ENCODE measurements at places on chromosomes 2 and 18.

DNA sequence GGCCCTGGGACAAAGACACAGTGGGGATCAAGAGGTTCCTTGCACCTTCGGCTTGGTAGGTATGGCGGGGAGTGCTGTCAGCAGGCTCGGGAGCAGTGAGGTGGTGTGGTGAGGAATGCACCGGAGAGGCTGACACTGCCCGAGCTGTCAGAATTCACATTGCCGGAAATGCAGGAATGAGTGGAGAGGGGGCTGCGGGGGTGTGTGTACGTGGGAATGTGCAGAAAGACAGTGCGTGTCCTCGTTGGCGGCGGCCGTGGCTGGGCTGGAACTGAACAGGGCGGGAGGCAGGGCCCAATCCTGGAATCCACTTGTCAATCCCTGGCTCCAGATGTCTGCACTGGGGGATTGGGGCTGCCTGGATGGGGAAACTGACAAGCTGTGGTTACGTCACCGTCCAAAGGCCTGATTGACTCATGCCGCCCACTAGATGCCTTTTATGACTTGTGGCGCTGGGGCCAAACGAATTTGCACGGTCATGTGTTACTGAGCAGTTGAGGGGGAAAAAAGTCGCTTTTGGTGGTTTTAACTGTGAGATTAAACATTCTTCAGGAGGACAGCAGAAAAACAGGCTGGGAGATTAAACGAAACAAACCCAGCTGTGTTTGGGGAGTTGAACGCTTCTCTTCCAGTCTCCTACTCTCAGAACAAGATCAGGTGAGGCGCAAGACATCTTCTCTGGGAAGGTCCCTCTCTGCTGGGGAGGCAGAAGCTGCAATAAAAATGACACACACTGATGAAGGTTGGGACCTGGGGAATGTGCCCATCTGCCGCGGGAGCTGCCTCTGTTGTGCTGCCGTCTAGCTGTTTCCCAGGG is 189.4 kb upstream of the GLI2 start:
- DNase-seq: no peak

DNA sequence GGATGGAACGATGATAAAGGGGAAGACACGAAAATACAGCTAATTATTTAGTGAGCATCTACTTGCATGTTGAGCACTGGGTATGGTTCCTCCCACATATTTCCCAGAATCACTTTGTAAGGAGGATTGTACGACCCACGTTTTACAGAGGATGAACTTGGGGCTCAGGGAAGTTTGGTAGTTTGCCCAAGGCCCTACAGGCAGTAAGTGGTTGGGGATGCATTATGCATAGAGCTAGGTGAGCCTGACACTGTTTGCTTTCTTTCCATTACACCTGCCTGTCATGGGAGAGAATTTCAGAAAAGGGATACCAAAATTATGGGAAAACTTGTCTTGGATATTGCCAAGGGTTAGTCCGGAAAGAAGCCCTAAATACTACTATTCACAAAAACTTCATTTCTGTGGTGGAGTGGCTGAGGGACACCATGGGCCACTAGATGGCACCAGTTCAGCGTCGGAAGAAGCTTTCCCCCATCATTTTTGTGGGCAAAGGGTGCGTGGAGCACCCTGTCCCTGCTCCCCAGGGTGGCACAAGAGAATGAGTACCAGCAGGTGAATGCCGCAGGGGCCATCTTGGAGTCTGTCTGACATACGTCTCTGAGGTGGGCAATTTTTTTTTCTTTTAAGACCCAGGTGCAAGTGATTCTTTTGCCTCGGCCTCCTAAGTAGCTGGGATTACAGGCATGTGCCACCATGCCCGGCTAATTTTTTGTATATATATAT is 23.5 kb upstream of the C18orf32 start:
- peak; percentile 61 for DNase-seq

GRCh38 chr2:120823551-120823950 is 87.9 kb downstream of the GLI2 start:
- DNase-seq: no peak

GRCh38 chr18:52716973-52717372 is 377.0 kb downstream of the DCC start:
- no peak for DNase-seq

GRCh38 chr2:29241955-29242565 is 126.8 kb downstream of the CLIP4 start:
- no peak for DNase-seq

GRCh38 chr2:185335879-185336278 is 402.7 kb upstream of the FSIP2 start:
- no peak for DNase-seq

GRCh38 chr2:121588357-121588756 is 57.7 kb downstream of the RNU4ATAC start:
- DNase-seq: no peak

DNA sequence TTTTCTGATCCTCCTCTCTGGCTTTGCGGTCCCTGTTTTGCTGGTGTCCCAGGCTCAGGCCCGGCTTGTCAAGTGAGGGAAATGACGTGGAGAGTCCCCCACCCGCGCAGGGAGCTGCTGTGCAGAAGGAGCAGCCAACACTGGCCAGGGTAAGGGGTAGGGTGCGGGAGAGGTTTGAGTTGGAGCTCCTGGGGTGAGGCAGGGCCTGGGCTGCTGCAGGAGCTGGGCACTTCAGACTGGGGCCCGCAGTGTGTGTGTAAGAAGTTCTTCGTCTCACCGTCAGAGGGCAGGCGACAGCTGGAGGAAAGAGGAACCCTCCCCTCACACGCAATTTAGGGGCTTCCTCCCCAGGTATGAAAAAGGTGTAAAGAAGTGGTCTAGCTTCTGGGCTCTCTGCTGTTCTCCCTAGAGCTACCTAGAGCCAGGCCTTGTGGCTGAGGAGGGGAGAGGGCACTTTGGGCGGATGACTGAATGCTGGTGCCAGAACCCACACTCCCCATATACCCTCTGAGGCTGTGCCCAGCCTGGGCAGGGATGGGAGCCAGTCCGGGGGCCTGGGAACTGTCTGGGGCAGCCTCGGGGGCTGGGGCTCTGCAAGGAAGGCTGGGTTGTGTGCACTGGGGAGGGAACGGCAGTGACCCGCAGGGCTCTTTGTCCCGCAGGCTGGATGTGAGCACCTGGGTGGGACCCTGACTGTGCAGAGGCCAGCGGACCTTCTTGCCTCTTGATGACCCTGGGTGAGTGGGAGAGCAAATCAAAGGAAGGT is 11.8 kb downstream of the CELF4 start:
- no peak for DNase-seq

DNA sequence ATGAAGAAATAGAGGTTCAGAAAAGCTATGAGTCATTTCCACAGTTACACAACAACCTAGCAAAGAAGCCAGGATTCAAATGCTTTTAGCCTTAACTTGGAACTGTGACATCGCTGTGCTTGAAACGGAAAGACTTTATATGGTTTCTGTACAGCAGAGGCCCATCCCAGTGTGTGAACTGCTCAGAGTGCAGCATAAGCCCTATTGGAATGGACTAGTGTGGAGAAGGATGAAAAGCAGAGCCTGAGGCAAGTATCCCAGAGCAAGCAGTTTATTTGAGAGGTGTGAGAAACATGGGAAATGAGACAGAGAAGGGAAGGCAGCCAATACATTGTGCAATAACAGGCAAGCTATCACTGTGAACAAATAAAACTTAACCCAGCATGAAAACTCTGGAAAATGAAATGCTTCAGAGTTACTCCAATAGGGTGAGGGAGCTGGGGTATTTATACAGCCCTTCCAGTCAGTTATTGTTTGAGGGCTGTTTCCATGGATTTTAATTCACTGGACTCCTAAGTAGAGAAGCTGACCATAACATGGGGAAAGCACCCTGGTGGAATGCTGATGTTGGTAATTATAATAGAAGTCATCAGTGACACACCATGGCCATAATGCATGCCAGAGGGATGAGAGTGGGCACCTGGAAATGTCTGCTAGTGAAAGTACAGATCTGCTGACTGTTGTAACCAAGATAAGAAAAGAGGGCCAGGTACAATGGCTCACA is 254.0 kb upstream of the POU3F3 start:
- no peak for DNase-seq

Measured in stimulated activated CD4-positive, alpha-beta T cell treated with anti-CD3 and anti-CD28 coated beads, Interleukin-15, amount 100 ng/mL, for 24 hours (primary cell).